ENCODE measurements at places on chromosomes 1 and 21.

DNA sequence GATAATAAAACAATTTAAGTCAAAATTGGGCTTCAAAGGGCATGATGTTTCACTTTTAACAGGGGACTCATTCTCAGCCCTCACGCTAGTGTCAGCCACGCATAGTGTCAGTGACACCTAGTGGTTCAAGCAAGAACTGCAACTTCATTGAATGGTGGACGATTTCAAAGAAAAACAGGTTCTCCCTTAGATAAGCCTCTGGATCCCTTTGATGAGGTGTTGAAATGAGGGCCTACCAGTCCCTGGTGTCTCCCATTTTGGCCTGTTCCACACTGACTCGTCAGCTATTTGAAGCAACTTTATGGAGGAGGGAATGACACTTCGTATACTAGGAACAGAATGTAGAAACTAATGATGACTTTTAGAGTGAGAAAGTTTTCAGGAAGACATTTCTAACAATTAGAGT is 56.2 kb downstream of the FCRL5 start:
- DNase-seq, result no peak

DNA sequence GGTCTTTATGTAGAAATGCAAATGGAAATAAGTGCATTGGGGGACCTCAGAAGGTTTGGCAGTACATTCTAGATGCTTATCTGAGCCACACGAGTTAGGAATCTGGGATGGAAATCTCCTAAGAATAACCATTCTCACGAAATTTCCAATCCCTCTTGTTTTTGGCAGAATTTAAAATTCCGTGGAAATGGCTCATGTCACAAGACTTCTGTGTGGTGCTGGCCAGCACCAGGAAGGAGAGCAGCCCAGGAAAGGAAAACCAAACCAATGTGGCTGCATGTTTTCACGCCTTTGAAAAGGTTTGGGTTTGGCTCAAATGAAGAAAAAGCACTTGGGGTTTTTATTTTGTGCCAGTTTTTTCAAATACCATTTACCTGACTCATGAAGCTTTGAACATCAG is 80.1 kb upstream of the KCNK2 start:
- DNase-seq, result no peak

GRCh38 chr1:230906226-230906625 is 37.9 kb upstream of the C1orf198 start:
- no peak for DNase-seq

DNA sequence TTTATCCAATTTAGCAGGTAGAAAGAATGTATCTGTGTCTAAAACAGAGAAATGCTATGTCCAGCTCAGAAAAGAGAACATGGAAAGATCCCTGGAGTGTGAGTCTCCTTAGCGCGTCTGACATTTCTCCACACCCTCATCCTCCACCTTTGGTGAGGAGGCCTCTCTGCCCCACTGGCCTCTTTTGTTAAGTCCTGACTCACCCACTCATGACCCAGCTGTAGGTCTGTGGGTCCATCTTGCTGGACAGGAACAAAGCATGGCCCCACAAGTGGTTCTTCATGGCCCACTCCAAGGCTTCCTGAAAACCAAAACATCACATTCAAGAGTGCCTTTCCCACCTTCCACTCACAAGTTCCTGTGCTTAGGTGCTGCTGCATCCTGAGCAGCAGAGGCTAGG is 15.8 kb downstream of the SEC16B start:
- no peak for DNase-seq

DNA sequence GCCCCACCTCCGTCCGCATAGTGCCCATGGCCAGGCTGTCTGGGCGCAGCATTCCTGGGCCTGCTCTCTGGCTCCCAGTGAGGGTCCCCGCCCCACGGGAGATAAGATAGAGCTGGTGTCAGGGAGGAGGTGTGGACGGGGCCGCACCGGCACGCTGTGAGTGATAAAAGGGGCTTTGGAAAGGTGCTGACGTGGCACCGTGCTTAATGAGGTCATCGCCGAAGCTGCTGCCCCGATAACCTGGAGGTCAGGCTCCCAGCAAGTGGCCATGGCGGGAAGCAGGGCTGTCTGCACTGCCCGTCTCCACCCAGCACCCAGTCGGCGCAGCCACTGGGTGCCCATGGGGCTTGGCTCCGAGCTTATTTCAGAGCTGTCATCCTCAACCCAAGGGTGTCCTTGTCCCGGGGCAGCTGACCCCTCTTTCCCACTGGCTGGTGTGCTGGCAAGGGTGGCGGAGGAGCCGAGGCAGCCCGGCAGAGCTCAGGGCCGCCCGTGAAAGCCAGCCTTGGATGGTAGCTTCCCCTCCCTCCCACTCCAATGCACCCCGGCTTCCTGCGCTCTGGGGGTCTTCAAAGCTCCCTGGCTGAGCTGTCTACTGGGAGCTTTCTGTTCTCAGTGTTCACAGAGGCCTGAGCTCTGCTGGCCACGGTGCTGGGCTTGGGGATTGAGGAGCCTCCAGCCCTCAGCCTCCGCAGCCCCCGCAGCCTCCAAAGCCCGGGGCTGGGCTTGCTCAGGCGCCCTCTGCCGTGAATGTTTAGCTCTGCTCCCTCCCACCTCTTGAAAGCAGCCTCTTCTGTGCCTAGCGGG is 105.1 kb upstream of the ARHGEF16 start:
- peak; percentile 47 for DNase-seq

GRCh38 chr1:155884031-155884960 is 24.9 kb downstream of the SYT11 start:
- DNase-seq, result no peak

- DNase-seq, result no peak
These were observed 3.6 kb upstream of the SPRR3 start for GRCh38 chr1:152997901-152998300.

DNA sequence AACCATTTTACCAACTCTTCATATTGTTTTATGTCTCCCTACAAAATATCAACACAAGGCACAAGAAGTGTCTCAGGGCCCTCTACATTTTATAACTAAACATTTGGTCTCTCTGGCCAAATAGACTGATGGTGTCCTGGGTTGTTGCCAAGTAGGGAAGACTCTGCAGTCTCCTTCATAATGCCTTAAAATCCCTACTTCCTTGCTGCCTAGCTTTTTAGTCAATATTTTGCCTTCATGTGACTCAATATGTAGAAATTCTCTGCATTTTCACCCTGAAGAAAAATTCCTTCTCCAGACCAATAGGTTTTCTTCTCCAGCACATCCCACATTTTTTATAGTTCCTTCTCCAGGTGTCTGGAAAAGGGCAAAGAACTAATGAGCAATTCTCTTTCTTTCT is 72.6 kb upstream of the IPO9 start:
- no peak for DNase-seq

DNA sequence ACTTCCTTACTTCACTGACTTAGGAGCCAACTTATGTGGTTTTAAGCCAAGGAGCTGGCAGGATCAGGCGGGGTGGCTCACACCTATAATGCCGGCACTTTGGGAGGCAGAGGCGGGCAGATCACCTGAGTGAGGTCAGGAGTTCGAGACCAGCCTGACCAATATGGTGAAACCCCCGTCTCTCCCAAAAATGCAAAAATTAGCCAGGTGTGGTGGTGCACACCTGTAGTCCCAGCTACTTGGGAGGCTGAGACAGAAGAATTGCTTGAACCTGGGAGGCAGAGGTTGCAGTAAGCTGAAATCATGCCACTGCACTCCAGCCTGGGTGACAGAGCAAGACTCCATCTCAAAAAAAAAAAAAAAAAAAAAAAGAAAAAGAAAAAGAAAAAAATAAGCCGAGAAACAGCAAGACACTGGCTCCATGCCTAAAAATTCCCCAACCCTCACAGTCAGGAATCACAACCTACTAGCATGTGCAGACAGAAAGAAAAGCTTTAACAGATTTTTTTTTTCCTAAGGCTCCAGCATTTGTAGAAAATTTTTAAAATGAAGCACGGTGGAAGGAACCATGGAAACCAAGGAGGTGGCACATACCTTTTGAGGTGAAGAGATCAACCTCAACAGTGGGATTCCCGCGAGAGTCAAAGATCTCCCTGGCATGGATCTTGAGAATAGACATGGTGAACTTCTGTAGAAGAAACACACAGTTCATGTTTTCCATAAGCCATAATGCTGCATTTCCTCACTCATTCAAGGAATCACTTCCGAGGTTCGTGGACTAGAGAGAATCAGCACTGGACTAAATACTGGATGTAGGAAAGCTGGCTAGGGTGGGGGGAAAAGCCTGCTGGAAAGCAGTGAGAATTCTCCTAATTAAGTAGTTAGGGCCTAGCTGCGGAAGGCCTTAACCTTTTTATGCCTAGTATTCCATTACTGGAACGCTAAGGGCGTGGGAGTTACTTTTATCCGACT is 4.0 kb downstream of the ENO1 start:
- DNase-seq, result no peak

DNA sequence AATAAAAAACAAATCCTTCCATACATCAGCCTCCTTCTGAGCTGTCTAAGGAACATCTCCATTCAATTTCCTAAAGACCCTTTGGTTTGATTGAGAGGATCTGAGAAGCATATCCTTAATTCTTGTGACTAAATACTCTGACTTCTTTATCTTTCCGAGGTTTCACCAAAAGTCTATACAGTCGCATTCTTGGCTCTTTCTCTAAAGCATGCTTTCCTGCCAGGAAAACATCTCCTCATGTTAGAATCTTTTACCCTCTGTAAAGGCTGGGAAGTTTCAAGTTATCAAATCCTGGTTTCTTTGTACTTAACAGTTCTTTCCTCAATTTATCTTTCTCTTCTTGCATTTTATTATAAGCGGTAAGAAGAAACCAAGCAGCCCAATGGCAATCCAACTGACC is 630.4 kb downstream of the PTPRC start:
- DNase-seq, result no peak

DNA sequence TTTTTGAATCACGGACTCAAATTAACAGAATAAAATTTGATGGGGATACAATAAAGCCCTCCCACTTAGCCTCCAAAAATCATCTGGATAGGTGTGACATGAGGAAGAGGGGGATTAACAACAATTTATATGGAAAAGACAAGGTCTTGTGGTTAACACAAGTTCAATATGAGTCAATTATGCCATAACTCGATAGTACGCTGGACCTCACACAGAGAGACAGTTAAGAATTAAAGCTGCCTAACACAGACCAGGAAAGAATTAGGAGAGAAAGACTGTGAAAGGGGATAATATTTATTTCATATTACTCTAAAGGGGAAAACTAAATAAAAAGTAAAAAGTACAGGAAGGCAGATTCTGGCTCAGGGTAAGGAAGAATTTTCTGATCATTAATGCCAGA is 243.7 kb upstream of the LYPLAL1 start:
- DNase-seq, result no peak

GRCh38 chr1:48740621-48741020 is 36.1 kb downstream of the BEND5 start:
- DNase-seq, result no peak

- DNase-seq, result no peak
These were observed 14.3 kb downstream of the TRIM11 start for GRCh38 chr1:228392111-228392936.

All from ovary (tissue), 10 donors.